ENCODE measurements at places on chromosomes 6 and 20. TPM values are rescaled to one million over a fixed set of nuclear protein-coding genes. Genes with fewer than 3 reads are reported as not detected.

- no peak for DNase-seq
Measured at GRCh38 chr6:1479095-1479494, 89.7 kb downstream of the FOXF2 start.

- no peak for DNase-seq
Measured at GRCh38 chr6:8030920-8031319, 33.3 kb downstream of the BLOC1S5 start.

DNA sequence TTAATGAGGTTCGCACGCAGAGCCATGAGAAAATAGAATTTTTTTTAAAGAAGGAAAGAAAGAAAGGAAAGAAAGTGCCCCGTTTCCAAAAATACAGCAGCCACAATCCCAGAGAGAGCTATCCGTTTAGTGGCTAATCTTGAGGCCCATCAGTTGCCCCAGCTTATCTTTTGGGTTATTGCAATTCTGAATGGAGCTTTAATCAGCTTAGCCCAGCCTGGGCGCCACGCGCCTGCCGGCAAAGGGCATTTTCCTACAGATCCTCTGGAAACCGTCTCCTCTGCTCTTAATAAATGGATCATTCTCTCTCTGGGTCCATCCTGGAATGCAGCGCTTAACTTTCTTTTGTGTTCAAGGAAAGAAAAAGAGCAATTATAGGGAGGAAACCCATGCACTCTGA is 413.3 kb downstream of the MAFB start:
- no peak for DNase-seq

DNA sequence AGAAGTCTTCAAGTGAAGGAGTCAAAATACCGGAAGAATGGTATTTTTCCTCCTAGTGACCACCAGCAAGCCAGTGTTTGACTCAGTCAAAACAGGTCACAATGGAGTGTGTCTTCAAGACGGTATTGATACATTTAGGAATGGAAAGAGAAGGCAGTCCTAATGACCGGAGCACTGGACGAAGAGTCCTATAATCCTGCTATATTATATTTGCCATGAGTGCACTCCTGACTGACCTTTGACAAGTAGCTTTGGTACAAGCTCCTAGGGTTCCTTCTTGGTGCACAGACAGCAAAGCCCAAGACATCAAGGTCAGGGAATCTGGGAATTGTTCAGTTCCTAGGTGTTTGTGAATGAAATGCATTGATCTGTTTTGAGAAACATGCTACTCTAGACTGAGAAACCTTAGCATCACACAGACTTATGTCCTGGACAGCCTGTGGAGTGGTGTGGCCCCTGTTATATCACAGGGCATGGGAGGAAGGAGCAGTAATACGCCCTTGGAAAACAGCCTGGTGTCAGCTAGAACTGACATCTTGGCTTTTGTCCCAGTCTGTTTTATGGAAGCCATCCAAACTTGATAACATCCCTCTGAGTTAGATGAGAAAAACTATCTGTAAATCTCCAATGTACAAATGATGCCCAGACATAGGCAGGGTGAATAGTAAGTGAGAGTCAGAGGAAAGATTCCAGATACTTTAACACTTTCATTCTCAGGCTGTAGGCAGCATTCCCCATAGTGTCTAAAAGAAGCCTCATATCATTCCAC is 18.5 kb downstream of the NOX3 start:
- DNase-seq, result peak; percentile 33

DNA sequence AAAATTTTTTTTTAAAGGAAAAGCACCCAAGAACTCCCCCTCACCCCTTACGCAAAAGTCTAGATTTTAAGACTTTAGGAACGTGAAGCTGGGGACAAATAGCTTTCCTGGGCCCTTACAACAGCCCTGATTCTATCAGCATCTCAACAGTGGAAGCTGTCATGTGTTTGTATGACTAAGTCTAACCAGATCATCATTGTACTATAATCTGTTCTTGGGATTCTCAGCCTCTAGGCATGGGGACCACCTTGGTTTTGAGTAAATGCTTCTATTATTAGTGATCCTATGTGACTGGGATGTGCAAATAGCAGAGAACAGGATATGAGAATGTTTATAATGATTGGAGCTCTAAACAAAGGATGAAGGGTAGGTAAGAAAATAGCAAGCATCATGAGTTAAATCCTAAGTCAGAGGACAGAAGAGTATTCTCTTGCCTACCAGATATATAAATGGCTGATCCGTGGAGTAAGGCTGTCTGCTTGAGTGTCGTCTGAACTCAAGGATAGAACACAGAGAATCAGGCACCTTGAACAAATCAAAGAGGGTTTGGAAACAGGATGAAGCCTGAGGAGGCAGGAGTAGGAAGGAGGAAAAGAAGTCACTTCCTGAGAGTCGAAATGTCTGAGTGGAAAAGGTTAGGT is 105.7 kb upstream of the FAM184A start:
- no peak for DNase-seq

DNA sequence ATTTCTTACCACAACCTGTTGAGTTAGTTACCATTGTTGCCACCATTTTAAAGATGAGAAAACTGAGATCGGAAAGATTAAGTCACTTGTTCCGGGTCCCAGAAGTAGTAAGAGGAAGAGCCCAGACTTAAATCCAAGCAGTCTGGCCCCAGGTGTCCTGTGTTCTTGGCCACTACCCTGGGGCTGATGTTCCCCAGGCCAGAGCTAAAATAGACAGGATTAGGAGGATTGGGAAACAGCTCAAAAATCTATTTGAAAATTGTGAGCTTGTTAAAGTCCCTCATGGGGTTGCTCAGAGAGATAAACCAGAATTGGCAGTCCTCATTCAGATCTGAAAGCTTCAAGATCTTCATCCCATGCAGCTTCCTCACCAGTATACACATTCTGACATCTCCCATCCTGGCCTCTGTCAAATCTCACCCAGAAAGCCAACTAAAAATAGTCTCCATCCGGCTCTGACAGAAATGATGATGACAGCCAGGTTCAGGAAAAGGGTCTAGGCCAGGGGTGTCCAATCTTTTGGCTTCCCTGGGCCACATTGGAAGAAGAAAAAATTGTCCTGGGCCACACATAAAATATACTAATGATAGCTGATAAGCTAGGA is 62.0 kb downstream of the GFOD1 start:
- no peak for DNase-seq

DNA sequence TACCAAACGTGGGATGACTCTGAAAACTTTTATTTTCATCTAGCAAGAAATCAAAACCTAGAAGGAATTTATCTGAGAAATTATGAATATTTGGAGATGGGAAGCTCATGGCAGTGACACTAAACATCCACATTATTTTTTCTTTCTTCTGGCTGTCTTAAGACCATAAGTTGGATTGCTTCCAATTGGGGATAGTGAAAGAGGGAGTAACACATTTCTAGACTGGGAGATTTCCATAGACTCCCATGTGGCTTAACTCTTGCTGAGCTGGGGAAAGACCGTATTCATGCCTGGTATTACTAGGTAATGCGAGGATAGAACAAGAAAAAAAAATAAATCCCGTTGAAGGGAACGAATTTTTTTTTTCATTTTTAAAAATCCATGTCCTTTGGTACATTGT is 120.0 kb downstream of the UTRN start:
- peak; percentile 20 for DNase-seq

DNA sequence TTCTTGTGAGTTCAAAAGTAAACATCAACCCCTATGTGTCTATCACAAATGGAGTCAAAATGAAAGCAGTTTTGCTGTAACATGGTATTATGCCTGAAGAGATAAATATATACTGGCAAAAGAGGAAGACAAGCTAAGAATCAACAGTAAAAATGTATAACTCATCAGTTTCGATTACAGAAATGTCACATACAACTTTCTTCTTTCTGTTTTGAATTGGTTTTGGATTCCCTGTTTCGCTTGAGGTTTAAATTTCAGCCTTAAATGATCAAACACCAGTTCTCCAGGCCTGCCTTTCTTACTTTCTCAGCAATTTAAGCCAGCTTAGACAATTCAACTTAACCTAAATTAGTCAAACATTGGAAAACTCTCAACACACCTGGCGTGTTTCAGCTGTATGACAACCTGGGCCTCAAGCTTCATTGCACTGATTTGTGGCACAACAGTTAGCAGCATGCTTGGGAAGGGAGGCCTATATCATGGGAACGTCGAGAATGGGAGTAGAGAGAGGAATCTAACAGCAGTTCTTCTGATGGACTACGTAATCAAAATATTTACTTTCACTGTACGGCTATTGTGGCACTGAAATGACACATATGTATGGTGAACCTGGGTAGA is 51.9 kb upstream of the MARCKS start:
- no peak for DNase-seq

GRCh38 chr6:14180609-14181008 is 63.0 kb downstream of the CD83 start:
- DNase-seq, result no peak

KCNQ2 gene
- total RNA-seq, result not detected

DUSP22 gene
- total RNA-seq, result 40.8 TPM

LY6G6C gene
- not detected for total RNA-seq

DNA sequence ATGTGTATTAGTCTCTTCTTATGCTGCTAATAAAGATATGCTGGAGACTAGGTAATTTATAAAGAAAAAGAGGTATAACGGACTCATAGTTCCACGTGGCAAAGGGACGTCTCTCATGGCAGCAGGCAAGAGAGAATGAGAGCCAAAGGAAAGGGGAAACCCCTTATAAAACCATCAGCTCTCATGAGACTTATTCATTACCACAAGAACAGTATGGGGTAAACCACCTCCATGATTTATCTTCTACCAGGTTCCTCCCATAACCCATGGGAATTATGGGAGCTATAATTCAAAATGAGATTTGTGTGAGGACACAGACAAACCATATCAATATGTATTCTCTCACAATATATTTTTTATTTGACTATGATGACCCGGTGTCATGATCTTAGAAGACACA is 109.1 kb downstream of the UTRN start:
- DNase-seq, result no peak

GRCh38 chr6:38755874-38756273 is 40.8 kb downstream of the DNAH8 start:
- peak; percentile 31 for DNase-seq

CCDC170 gene
- not detected for total RNA-seq

All from dermis blood vessel endothelial cell (primary cell).